B cell (primary cell): ENCODE measurements at places on chromosomes 16 and 17.

DNA sequence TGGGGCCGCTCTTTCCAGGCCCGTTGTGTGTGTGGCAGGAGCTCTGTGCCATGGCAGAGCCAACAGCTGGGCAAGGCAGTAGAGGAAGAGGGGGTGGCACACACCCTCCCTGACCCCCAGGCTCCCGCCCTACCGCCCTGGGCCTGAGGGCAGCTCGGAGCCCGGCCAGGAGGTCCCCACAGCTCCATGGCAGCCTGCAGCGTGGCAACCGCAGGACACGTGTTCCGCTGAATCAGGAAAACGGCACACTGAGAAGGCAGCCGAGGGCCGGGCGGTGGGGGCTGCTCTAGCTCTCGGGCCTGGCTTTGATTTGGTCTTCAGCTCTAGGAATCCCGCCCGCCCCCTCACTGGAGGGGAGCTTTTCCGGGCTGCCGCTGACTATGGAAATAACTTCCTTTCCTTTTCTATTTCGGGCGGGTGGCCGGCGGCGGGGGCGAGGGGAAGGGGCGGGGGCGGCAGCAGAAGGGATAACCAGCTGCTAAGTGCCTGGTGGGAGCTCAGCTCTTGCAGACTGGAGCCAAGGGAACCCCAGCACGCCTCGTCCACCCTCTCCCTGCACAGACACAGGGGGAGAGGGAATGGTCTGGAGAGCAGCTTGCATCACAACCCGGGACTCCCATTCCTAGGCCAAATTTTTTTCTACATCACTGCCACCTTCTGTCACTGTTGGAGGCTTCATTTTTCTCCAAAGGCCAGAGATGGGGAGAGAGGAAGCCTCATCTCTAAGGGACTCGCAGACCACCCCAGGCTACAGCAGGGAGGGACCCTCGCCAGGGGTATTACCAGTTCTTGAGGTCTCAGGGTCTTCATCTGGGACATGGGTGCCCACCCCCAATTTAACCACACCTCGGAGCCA is 24.8 kb upstream of the MRPS23 start:
- DNase-seq: peak; percentile 44

DNA sequence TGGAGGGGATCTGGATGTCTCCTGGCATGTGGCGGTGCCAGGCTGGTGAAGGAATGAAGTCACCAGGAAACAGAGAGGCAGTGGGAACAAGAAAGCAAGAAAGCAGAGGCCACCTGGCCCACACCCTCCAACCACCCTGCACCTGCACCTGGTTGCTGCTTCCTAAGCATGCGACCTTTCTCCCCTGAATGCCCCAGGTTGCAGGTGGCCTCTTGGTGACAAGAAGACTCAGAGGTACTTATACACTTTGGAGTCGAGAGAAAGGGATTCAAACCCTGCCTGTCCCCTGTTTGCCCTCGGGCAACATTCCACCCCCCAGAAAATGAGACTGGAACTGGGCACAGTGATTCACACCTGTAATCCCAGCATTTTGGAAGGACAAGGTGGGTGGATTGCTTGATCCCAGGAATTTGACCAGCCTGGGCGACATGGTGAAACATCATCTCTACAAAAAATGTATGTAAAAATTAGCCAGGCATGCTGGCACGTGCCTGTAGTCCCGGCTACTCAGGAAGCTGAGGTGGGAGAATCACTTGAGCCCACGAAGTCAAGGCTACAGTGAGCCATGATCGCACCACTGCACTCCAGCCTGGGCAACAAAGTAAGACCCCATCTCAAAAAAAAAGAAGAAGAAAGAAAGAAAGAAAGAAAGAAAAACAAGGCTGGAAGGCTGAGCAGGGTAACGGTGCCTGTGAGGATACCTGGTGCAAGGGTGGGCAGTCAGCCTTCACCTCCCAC is 34.6 kb upstream of the TNRC6C start:
- DNase-seq: no peak

DNA sequence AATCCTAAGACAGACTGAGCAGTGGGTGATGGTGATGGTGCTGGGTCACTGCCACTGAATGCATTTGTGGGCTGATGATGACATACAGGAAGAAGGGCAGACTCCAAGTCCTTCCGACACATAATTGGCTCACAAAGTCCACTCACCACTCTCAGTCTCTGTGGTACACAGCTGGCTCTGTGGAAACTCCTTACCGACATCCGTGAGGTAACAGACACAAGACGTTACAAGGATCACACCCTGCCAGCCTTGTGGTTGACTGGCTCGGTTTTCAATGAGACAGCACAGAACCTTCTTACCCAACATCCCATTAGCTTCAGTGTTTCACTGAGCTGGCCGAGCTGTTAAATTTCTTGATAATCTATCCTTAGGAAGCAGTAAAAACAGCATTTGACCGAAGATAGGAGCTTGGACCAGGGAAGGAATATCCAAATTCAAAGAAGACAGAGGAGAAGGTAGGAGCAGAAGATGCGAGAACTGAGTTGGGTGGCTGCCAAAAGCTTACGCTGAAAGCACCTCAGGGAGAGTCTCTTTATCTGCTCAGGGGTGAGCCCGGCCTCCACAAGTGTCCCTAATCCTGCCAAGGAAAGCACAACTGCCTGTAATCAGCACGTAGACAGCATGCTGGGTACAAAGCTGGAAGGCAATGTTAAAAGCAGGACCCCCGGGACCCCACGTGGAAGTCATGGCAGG is 5.5 kb upstream of the MXRA7 start:
- peak; percentile 41 for DNase-seq

GRCh38 chr16:77723108-77723514 is 797 bp downstream of the NUDT7 start:
- DNase-seq: no peak

DNA sequence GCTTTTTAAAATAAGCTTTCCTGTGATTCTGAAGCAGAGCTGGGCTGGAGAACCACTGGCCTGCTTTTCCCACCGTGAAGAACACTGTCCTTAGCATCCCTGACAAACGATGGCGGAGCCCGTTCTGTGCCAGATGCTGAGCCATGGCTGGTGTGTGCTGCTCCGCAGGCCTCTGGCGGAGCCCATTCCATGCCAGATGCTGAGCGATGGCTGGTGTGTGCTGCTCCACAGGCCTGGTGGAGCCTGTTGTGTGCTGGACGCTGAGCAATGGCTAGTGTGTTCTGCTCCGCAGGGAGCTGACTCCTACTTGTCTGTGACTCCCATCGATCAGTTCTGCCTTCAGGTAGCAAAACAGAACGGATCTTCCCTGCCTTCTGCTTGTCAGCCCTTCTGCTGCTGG is 4.3 kb downstream of the ENDOV start:
- DNase-seq: no peak

GRCh38 chr17:83175119-83175821 is 95.9 kb downstream of the METRNL start:
- no peak for DNase-seq

- no peak for DNase-seq
These were observed 59.7 kb downstream of the RNF112 start for GRCh38 chr17:19470530-19471261.

GRCh38 chr17:77151186-77151585 is 10.4 kb downstream of the SEC14L1 start:
- no peak for DNase-seq

DNA sequence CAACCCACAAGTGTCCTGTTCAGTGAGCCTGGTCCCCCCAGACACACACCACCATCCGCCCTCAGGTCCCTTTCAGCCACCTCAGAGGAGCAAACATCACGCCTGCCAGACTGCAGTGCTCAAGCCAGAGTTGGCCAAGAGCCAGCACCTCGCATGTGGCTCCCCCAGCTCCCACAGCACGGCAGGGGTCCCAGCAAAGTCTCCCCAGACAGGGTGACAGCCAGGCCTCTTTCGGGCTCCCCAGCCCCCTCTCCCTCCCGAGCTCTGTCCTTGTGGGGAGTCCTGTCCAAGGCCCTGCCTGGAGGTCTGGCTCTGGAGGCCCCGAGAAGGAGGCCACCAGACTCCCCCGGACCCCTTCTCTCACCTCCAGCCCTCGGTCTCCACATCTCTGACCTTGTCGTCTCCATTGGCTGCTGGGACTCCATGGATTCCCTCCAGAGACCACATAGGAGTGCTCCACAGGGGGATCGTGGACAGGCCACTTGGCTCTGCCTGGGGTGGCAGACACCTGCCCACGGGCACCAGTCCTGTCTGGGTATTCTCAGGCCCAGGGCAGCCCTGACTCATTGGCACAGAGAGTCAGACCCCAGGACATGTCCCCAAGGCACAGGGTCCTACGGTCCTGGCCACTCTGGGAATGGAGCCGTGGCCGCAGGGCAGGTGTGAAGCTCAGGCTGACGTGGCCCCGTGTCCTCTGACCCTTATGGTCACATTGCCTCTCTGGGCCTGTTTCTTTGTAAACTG is 1.8 kb upstream of the MYADML2 start:
- no peak for DNase-seq

DNA sequence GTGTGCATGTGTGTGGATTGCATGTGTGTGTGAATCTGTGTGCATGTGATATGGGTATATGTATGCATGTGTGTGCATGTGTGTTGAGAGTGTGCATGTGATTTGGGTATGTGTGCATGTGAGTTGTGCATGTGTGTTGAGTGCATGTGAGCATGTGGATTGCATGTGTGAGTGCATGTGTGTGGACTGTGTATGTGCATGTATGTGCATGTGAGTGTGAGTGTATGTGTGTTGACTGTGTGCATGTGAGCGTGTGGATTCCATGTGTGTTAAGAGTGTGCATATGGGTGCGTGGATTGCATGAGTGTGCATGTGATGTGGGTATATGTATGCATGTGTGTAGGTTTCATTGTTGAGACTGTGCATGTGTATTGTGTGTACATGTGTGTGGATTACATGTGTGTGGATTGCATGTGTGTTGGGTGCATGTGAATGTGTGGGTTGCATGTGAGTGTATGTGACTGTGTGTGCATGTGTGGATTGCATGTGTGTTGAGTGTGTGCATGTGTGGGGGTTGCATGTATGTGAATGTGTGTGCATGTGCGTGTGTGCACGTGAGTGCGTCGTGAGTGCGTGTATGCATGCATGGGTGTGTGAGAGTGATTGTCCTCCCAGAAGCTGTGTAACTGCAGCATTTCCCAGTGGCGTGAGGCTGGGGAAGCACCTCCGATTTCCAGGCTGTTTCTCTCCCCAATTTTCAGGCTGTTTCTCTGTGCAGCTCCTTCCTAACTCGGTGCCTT is 19.4 kb downstream of the C1QTNF1 start:
- no peak for DNase-seq

DNA sequence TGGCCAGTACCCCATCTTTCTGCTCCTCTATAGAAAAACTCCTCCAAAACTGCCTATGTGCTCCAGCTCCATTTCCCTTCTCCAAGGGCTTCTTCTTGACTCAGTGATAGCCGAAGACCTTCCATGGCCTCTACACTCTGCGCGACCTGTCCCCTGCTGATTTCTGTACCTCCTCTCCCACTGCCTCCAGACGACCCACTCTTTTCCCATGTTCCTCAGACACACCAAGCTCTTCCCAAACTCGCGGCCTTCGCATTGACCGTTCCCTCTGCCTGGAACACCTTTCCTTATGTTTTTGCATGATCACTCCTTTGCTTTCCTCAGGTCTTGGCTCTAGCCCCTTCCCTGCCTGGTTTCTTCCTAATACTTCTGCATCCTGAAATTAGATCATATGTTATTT is 255.6 kb upstream of the SDK2 start:
- DNase-seq: no peak

DNA sequence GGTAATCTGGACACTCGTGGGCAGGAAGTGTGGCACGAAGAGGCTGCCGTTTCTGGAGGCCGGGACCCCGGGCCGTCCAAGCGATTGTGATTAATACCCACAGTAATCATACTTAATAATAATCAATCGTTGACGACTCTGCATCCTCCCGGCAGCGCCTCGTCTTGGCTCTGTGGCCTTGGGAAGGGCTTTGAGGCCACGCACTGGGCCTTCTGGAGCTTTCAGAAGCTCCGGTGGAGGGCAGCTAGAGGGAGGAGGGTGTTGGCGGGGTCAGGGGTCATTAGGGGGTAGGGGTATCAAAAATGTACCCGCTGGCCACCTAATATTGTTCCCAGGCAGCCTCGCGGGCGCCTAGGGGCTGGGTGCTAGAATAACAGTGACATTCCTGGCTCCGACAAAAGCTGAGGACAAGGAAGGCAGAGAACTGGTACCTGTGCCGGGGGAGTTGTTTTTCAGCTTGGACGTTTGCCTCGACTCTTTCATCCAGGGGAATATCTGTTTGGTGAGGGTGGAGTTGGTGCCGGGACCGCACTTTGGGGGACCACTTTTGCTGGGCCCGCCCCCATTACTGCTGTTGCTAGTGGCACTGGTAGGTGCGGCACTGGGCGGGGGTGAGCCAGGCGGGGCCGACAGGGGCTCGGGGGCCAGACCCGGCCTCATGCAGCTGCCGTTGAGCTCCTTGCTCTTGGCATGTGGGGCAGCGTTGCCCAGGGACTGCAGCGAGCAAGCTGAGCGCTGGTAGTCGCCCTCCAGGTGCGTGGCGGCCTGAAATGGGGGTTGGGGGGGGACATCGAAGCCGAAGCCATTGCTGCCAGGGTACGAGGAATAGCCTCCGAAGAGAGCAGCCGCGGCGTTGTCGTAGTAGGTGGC is 6.9 kb upstream of the HOXB2 start:
- DNase-seq: no peak

DNA sequence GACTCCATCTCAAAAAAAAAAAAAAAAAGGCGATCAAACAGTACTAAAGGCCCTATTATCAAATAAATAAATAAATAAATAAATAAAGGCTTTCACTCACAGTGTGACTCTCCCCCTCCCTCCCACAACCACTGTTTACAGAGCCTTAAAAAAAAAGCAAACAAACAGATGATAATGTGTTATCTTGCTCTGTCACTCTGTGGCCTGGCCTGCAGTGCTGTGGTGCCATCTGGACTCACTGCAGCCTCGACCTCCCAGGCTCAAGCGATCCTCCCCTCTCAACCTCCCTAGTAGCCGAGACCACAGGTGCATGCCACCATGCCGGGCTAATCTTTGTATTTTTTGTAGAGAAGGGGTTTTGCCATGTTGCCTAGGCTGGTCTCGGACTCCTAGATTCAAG is 8.1 kb upstream of the NAGLU start:
- DNase-seq: no peak

- no peak for DNase-seq
These were observed 24.7 kb downstream of the NSMCE1 start for GRCh38 chr16:27243725-27244362.

DNA sequence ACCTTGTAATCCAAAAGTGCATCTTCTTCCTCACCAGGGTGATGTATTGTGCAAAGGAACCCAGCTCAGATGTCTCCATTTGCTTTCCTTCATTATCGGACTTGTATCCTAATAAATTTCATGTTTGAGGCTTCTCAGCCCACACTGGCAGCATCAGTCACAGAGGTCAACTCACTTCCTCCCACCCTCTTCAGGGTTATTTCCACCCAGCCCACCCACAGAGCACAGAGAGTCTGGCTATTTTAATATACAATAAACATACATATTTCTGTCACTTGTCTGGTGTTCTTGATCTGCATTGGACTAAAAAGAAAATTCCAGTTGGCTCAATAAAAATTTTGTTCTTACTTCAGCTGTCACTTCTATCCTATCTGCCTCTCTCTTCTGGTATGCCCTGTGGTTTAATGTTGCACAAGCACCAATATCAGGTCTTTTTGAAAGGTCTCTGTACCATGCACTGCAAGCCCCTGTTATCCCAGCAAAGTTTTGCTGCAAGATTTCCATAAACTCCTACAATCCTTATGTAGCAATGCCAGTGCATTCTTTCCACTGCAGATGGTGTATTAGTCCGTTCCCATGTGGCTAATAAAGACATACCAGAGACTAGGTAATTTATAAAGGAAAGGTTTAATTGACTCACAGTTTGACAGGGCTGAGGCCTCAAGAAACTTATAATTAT is 201.8 kb downstream of the CDH11 start:
- DNase-seq: no peak

GRCh38 chr16:4972938-4973587 is 14.9 kb downstream of the SEC14L5 start:
- no peak for DNase-seq
